ENCODE measurements at places on chromosomes 6 and 20. TPM values are rescaled to one million over a fixed set of nuclear protein-coding genes. Genes with fewer than 3 reads are reported as not detected.

- DNase-seq: peak; percentile 75
- H3K36me3 ChIP-seq: no peaks in the 10 kb centered on the region
- H3K4me3 ChIP-seq: no peak overlapping the region
Observed at GRCh38 chr6:152897807-152898399, 84.9 kb downstream of the FBXO5 start.

DNA sequence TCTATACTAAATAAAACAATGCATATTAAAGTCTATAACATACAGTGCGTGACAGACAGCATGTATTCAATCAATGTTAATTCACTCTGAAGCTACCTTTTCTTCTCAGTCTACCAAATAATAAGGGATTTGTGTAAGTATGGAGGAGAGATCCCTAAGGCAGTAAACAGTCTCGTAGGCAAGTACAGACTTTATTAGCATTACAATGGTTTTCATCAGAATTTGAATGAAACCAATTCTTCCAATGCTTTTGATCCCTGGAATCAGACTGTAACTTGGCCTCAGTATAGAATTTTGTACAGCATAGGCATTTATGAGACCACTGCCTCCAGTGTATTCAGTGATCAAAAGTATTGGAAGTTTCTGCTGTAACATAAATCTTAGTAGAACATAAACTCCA is 19.5 kb downstream of the LYRM4 start:
- H3K27ac ChIP-seq: no peak overlapping the region
- H3K4me1 ChIP-seq: no peaks in the 10 kb centered on the region
- DNase-seq: no peak

- H3K4me1 ChIP-seq: no peaks in the 10 kb centered on the region
- no peaks in the 10 kb centered on the region for H3K36me3 ChIP-seq
- H3K27me3 ChIP-seq: no peaks in the 10 kb centered on the region
- H3K27ac ChIP-seq: no peak overlapping the region
- no peak for DNase-seq
- no peak overlapping the region for H3K4me3 ChIP-seq
Observed at GRCh38 chr6:131688286-131688685, 12.9 kb downstream of the OR2A4 start.

DNA sequence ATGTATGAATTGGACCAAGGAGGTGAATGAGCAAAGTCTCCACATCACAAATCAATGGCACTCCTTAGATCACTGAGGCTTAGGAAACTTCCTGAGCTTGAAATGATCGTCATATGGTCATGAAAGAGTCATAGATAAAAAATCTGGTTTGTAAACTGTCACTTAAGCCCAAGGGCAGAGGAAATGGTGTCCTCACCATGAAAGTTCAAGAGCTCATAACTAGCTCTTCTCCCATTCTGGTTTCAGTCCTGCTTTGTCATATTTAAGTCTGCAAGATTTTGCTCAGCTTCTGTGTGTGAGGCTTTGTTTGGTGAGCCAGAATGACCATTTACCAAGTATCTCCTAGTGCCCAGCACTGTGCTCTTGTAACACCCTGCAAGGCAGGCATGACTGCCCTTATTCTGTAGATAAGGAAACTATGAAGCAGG is 60.5 kb downstream of the GJA10 start:
- H3K4me3 ChIP-seq: no peak overlapping the region
- DNase-seq: no peak
- no peak overlapping the region for H3K27ac ChIP-seq
- H3K4me1 ChIP-seq: peaks cover 15% of the 10 kb centered on the region

DNA sequence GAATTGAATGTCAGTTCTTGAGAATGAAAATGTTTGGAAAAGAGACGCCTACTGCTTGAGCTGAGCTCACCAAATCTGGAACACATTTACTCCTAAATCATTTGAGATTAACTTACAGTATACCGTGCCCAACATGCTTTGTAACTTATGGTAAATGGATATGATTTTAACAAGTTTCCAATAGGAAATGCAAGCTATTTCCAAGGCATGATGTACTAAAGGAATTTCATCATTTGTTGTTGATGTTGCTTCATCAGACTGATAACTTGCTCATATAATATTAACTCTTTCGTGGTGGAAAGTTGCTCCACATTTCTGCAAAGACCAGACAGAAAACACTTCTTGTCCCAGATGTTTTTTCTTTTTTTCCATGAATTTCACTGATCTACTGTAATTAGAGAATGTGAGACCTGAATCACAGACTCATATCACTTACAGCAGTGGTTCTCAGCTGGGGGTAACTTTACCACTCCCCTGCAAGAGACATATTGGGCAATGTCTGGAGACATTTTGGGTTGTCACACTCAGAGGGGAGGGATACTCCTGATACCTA is 116.6 kb upstream of the TRAF3IP2 start:
- no peak overlapping the region for H3K4me3 ChIP-seq
- no peak for DNase-seq
- H3K27ac ChIP-seq: no peak overlapping the region
- no peaks in the 10 kb centered on the region for H3K36me3 ChIP-seq
- peaks cover 14% of the 10 kb centered on the region for H3K4me1 ChIP-seq

- no peak overlapping the region for H3K27ac ChIP-seq
- no peaks in the 10 kb centered on the region for H3K4me1 ChIP-seq
- H3K4me3 ChIP-seq: no peak overlapping the region
- H3K27me3 ChIP-seq: no peaks in the 10 kb centered on the region
- DNase-seq: no peak
Observed at GRCh38 chr6:14466278-14466677, 348.7 kb downstream of the CD83 start.

GRCh38 chr6:36323062-36323461 is 13.6 kb downstream of the BNIP5 start:
- H3K36me3 ChIP-seq: no peaks in the 10 kb centered on the region
- peaks cover 32% of the 10 kb centered on the region for H3K4me1 ChIP-seq
- DNase-seq: peak; percentile 83
- H3K27me3 ChIP-seq: no peaks in the 10 kb centered on the region

- no peak overlapping the region for H3K27ac ChIP-seq
- peaks cover 22% of the 10 kb centered on the region for H3K36me3 ChIP-seq
- H3K4me3 ChIP-seq: no peak overlapping the region
- H3K4me1 ChIP-seq: no peaks in the 10 kb centered on the region
- H3K27me3 ChIP-seq: no peaks in the 10 kb centered on the region
Observed at GRCh38 chr6:17892097-17892686, 95.2 kb downstream of the KIF13A start.

GRCh38 chr6:168618546-168619315 is 177.7 kb downstream of the SMOC2 start:
- H3K4me3 ChIP-seq: no peak overlapping the region
- no peaks in the 10 kb centered on the region for H3K27me3 ChIP-seq
- no peak for DNase-seq
- H3K4me1 ChIP-seq: no peaks in the 10 kb centered on the region
- H3K36me3 ChIP-seq: no peaks in the 10 kb centered on the region

DNA sequence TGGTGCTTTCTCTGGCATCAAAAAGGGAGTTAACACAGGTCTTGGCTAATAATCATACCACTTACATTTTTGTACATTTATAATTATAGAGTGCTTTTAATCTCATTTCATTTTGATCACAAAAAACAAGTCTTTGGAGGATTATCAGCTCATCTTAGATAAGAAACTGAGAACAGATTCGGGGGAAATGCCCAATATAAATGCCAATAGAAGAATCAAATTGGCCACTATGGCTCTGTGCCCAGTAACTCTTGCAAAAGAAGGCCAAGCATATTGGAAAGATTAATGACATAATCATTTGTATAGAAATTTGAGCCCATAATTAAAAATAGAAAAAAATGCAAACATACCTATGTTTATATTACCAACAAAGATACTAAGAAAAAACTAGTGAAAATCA is 42.5 kb downstream of the IPCEF1 start:
- no peak for DNase-seq
- H3K4me3 ChIP-seq: no peak overlapping the region
- H3K27me3 ChIP-seq: no peaks in the 10 kb centered on the region
- H3K36me3 ChIP-seq: no peaks in the 10 kb centered on the region
- H3K27ac ChIP-seq: no peak overlapping the region
- H3K4me1 ChIP-seq: no peaks in the 10 kb centered on the region

- no peaks in the 10 kb centered on the region for H3K4me1 ChIP-seq
- H3K27me3 ChIP-seq: no peaks in the 10 kb centered on the region
- no peak for DNase-seq
- H3K27ac ChIP-seq: no peak overlapping the region
Observed at GRCh38 chr6:340991-341827, 48.9 kb downstream of the DUSP22 start.

- H3K4me1 ChIP-seq: peaks cover 49% of the 10 kb centered on the region
- no peaks in the 10 kb centered on the region for H3K36me3 ChIP-seq
- no peak overlapping the region for H3K27ac ChIP-seq
- H3K4me3 ChIP-seq: no peak overlapping the region
- no peak for DNase-seq
- no peaks in the 10 kb centered on the region for H3K27me3 ChIP-seq
Observed at GRCh38 chr6:170230520-170231292, 60.2 kb downstream of the DLL1 start.

DNA sequence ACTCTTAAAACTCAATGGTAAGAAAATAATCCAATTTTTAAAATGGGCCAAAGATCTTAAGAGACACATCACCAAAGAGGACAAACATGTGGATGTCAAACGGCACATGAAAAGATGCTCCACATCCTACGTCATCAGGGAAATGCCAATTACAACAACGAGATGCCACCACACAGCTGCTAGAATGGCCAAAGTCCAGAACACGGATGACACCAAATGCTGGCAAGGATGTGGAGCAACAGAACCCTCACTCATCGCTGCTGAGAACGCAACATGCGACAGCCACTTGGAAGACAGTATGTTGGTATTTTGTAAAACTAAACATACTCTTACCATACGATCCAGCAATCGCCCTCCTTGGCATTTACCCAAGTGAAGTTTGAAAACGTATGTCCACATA is 132.8 kb upstream of the CDH4 start:
- H3K27me3 ChIP-seq: no peaks in the 10 kb centered on the region
- no peak for DNase-seq
- no peak overlapping the region for H3K27ac ChIP-seq
- H3K36me3 ChIP-seq: no peaks in the 10 kb centered on the region
- H3K4me1 ChIP-seq: peaks cover 5% of the 10 kb centered on the region
- no peak overlapping the region for H3K4me3 ChIP-seq

DNA sequence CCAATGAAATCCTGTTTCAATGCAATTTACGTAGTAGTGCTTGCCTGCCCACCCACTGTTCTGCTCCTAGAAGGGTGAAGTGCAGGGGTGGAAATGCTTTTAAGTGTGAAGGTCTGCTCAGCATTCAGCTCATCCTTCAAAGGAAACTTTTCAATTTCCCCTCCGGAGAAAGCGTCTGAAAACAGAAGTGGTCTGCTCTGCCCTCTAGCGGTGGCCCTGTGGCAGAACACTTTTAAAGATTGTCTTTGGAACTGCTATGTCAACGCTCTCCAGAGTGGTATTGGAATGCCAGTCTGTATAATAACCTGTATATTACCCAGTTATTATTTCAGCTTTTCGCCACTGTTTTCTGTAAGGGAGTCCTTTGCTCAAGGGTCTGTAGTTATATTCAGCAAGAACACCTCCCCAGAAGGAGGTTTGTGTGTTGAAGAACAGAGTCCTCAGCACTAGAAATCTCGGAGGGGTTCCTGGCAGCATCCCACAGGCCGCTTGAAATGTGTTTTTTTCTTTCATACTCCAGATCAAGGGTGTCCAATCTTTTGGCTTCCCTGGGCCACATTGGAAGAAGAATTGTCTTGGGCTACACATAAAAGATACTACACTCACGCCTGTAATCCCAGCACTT is 63.1 kb upstream of the KLHL31 start:
- no peak overlapping the region for H3K4me3 ChIP-seq
- no peaks in the 10 kb centered on the region for H3K27me3 ChIP-seq
- no peaks in the 10 kb centered on the region for H3K36me3 ChIP-seq
- H3K4me1 ChIP-seq: peaks cover 22% of the 10 kb centered on the region
- DNase-seq: peak; percentile 66

GRCh38 chr20:51021067-51022025 is 1.6 kb downstream of the KCNG1 start:
- peak overlapping the region; percentile 54 for H3K4me3 ChIP-seq
- DNase-seq: peak; percentile 64
- H3K27ac ChIP-seq: no peak overlapping the region
- peaks cover 64% of the 10 kb centered on the region for H3K27me3 ChIP-seq
- peaks cover 38% of the 10 kb centered on the region for H3K4me1 ChIP-seq

DNA sequence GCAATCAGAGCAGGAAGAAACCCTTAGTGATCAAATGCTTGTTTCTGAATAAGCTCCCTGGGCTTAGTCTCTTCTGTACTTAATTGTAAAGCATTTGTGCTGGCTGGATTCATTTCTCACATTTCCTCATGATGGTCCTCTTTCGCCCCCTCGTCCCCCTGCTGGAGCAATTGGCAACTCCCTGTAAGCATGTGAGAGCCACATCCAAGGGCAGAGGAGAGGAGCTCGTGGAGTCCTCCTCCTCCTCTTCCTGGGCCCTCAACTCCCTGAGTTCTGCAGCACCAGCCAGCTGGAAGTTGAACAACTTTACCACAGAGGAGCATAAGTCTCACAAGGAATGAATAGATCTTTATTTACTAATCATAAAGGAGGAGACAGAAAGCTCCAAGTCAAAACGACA is 12.6 kb downstream of the ANKEF1 start:
- H3K27me3 ChIP-seq: no peaks in the 10 kb centered on the region
- H3K4me3 ChIP-seq: no peak overlapping the region
- no peaks in the 10 kb centered on the region for H3K4me1 ChIP-seq

- H3K36me3 ChIP-seq: no peaks in the 10 kb centered on the region
- no peaks in the 10 kb centered on the region for H3K4me1 ChIP-seq
Observed at GRCh38 chr6:90044833-90045381, 150.6 kb downstream of the GJA10 start.

- H3K4me1 ChIP-seq: peaks cover 4% of the 10 kb centered on the region
- no peak overlapping the region for H3K27ac ChIP-seq
- no peak for DNase-seq
- H3K36me3 ChIP-seq: no peaks in the 10 kb centered on the region
- H3K27me3 ChIP-seq: no peaks in the 10 kb centered on the region
Observed at GRCh38 chr6:127457456-127458064, 1.6 kb downstream of the KIAA0408 start.

- no peak for DNase-seq
- H3K4me3 ChIP-seq: peak overlapping the region; percentile 55
- peaks cover 9% of the 10 kb centered on the region for H3K27me3 ChIP-seq
- peaks cover 4% of the 10 kb centered on the region for H3K36me3 ChIP-seq
Observed at GRCh38 chr6:170307080-170307545, 555 bp downstream of the FAM120B start.

GRCh38 chr6:71879016-71879415 is 7.3 kb upstream of the RIMS1 start:
- no peak overlapping the region for H3K27ac ChIP-seq
- H3K36me3 ChIP-seq: no peaks in the 10 kb centered on the region
- no peak overlapping the region for H3K4me3 ChIP-seq
- DNase-seq: no peak
- no peaks in the 10 kb centered on the region for H3K27me3 ChIP-seq

CNKSR3 gene
- total RNA-seq: 9.9 TPM

HLA-DOA gene
- 38.0 TPM for total RNA-seq

HLA-DRB5 gene
- total RNA-seq: 3.4 TPM

SLC26A8 gene
- 0.25 TPM for total RNA-seq

SCRT2 gene
- not detected for total RNA-seq

GPR6 gene
- not detected for total RNA-seq

CLIC5 gene
- total RNA-seq: not detected

HCRTR2 gene
- not detected for total RNA-seq

Measured in neural progenitor cell (in vitro differentiated cells).